ENCODE measurements at places on chromosomes 1 and 21.

- no peak for DNase-seq
Observed at GRCh38 chr1:223737342-223737741, 25.0 kb downstream of the CAPN2 start.

- no peak for DNase-seq
Observed at GRCh38 chr1:3336641-3337630, 117.5 kb upstream of the ARHGEF16 start.

DNA sequence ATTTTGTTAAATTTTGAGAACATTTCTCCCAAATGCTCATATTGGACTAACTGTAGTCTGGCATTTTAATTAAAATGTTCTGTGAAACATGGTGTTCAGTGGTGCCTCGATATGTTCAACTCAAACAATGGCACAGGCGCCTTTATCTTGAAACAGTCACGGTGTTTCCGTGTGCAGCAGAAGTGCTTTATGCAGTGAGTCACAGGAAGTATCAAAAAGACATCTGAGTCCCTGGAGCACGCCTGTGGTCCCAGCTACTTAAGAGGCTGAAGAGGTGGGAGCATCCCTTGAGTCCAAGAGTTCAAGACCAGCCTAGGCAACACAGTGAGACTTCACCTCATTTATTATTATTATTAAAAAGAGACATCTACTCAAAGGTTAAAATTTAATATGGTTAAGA lies 52.2 kb downstream of the GREM2 start:
- DNase-seq, result no peak

- DNase-seq, result no peak
Observed at GRCh38 chr1:89047734-89048133, 17.3 kb downstream of the GBP1 start.

GRCh38 chr1:180503280-180503862 lies 994 bp upstream of the ACBD6 start:
- no peak for DNase-seq

GRCh38 chr1:76950306-76950705 lies 83.0 kb downstream of the ST6GALNAC5 start:
- no peak for DNase-seq

DNA sequence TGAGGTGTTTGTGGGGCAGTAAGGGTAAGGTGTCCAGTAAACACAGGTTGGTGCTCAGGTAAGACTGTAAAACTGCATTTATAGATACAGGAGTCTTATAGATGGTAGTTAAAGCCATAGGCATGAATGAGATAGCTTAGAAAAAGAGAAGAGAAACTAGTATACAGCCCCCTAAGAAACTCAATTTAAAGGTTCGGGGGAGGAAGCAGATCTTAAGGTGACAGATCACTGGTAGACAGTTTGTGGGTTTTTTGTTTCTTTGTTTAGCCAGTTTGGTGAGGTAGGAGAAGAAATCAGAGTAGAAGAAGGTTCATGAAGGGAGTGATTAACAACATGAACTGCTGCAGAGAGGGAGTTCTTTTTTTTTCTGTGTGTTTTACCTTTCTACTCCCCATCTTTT lies 6.1 kb upstream of the AGO3 start:
- no peak for DNase-seq

DNA sequence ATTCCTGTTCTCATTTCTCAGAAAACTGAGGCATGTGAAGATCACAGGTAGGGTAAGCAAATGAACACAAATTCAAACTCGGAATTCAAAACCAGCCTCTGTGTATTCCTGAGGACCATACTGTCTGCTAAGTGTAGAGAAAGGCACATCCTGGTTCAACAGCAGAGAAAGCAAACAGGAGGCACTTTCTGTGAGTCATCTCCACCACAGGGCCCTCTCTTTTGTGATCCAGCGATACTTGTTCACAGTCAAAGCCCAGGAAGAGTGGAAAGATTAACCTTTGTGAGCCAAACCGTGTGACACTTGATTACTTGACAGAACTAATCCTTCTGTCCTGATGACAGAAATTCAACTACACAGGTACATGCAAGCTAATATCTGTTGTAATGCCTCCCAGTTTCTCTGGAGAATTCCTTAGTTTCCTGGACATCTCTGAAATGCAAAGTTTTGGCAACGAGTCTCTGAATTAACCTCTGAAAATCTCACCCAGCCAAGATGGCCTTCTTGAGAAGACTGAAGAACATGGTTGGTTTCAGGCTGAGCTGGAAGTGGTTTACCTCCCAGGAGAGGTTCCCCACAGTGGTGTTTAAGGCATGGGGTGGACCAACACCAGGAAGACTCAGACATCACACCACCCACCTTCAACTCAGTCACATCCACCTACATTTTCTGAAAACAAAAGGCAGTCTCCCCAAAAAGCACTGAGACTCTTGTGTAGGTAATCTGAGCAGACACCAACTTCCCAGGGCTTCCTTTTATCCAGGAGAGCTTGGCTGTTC lies 98.2 kb upstream of the ERG start:
- no peak for DNase-seq

Measured in activated CD4-positive, CD25-positive, alpha-beta regulatory T cell treated with anti-CD3 and anti-CD28 coated beads, Interleukin-2, amount 50 U/mL, for 72 hours (primary cell).